ENCODE measurements at places on chromosomes 12 and 14.

- DNase-seq = peak; percentile 76
These were observed 2.7 kb upstream of the RABGGTA start for GRCh38 chr14:24274101-24274543.

- no peak for DNase-seq
These were observed 65.6 kb upstream of the FLRT2 start for GRCh38 chr14:85464135-85464895.

DNA sequence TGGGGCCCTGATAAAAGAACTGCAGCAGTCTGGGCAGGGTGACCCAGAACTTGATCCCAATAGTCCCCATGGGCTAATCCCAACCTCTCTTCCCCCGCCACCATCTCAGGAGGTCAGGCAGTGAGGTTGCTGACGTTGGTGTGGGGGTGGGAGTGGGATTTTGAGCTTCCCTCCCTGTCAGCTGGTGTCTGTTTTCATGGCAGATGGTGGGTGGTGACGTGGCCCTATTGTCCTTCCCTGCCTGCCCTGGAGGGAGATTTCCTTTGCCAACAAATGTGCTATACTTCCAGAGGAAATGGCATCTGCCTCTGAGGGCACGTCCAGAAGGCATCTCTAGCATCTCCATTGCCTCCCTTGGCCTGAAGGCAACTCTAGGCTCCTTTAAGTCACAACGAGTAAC, 37.7 kb downstream of the NEUROD4 start:
- no peak for DNase-seq

- DNase-seq = no peak
These were observed 10.2 kb upstream of the PRMT8 start for GRCh38 chr12:3480764-3481163.

- DNase-seq = no peak
These were observed 279.3 kb downstream of the NPAS3 start for GRCh38 chr14:33218026-33218425.

GRCh38 chr14:68074765-68075381, 255.3 kb downstream of the RAD51B start:
- DNase-seq = no peak

DNA sequence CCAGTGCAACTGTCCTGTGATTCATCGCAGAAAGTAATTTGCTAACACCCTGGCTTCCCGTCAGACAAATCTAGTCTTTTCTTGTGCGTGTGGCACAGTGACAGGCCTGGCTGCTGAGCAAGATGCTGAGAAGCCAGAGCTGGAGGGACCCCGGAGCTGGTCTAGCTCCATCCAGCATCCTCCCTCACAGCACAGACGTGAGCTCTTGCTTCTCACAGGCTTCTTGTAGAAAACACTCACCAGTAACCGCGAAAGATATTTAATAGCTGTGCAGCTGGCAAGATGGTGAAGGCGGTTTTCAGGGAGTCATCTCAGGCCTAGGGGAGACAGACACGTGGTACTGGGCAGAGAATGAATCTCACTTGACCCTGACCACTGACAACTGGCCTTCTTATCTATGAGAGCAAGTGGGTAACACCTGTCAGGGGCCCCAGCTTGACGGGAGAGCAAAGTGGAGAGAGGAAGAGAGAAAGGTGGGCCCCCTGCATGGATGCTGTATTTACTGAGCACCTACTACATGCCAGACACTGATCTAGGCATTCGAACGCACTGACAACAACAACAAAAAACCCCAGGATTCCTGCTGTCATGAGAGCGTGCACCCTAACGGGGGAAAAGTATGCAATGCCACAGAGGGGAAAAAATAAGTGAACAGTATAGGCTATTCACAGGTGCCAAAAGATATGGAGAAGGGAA, 63.3 kb downstream of the CCDC88C start:
- DNase-seq = no peak

DNA sequence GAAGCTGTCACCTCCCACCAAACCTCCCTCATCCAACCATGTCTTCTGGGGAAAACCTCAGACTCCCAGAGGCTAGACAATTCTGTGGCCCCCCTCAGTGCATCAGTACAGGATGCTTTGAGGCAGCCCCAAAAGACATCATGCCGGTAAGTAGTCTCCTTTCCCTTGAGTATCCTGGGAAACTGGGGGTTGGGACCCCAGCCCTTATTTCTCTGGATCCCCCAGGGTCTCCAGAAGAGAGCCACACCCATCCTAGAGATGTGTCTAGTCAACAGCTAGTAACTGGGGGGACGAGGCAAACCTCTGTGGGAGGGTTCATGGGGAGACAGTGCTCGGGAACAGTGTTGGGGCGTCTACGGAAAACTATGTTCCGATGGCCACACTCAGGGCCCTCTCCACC, 974.2 kb upstream of the TMEM132C start:
- DNase-seq = no peak

DNA sequence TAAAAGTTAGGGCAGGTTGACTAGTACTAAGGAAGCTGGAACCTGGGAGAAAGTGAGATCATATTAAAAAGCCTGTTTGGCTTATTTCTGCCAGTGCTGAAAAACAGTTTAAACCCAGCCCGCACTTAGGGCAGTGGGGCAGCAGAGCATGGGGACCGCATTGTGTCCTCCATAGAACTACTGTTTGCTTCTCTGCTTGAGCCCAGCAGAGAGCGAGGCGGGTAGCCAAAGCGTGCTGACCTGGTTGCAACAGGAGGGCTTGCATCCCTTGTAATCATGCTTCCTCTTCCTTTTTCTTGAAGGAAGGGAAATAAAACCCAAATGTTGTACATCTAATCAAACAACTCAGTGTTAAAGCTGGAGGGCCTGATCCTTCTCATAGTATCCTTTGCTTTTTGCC, 82.5 kb upstream of the HOXC13 start:
- no peak for DNase-seq

DNA sequence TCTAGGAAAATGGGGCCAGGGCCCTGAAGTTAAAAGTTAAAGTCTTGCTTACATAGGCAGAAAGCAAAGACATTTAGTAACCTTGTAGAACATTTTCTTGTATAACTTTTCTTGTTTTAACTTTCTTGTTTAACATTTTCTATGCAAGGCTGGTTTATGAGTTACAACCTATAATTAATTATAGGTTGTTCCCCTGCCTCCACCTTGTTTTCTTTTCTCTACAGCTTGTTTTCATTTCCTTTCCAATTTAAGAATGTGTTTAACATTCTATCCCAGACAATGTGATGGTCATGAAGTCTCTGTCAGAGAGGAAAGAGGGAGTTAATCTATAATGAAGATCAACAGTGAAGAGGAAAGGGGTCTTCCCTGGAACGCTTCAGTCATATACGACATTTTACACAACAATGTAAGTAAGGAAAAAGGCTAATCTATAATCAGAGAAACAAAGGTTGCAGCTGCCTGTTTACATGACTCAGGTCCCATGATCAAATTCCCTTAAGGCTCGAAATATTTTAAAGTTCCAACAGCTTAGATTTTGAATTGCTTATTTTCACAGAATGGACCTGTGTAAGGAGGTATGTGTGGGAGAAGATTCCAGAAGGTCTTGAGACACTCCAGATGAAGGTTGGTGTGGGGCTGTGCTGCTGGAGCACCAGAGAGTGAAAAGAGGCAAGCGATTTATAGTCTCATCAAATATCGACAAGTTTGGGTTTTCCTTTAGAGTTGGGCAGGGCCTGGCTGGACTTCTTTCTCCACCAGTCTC, 34.2 kb upstream of the TCL1B start:
- DNase-seq = no peak

DNA sequence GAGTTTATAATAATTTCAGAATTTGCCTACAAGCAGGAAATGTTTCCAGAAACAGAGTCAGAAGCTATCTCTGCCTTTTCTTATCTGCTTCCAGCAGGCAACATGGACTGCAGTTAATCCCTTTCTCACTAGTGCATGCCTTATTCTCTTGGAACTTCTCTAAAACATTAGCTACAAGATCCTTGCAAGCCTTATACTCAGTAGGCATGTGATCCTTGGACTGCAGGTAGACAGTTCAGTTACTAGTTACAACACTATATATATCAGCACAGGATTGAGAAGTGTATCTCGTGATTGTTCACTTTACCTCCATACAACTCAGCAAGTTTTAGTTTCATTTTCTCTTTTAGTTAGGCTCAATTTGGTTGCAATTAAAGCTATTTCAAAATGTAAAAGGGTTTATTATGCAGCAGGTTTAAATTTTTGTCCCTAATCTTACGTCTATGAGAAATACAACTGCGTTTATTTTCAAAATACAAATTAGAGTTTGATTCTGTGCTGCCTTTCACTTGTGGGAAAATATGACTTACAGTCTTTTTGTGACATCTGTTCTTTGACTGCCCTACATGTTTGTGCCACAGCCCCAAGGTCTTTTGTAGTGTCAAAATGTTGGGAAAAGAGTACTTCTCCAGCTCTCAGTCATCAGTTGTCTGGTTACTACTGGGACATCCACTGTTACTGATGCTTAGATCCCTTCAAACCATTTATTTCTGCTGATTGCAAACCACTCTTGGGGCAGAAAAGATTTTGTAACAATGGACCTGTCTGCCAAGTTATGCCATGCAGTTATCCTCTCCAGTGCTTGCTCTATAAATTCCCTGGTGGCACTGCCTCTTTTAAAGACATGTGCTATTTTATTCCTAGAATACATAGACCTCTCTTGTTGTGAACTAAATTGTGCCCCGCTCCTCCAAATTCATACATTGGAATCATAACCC, 709.0 kb upstream of the FOXG1 start:
- no peak for DNase-seq

DNA sequence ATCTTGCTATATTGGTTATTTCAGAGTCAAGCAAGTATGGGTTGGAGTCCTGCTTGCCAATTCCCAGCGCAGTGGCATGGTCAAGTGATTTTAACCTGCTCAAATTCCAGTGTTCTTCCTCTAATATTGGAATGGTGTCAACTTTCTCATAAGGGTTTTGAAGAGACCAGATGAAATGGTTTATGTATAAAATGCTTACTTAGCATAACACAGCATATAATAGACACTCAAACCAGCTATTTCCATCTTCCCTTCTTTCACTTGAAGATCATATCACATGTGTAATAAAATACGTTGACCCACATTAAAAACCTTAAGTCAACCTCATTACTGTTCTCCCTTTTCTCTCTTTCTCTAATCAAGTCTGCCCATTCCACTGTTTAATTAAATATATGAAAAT, 144.0 kb downstream of the NAV3 start:
- no peak for DNase-seq

- no peak for DNase-seq
These were observed 45.4 kb downstream of the NIN start for GRCh38 chr14:50785457-50786063.

- DNase-seq = no peak
These were observed 29.3 kb downstream of the CD9 start for GRCh38 chr12:6229224-6230218.

- DNase-seq = peak; percentile 89
These were observed 43.5 kb downstream of the ERH start for GRCh38 chr14:69354383-69355153.

- no peak for DNase-seq
These were observed 146.6 kb downstream of the EFCAB11 start for GRCh38 chr14:89807892-89808291.

DNA sequence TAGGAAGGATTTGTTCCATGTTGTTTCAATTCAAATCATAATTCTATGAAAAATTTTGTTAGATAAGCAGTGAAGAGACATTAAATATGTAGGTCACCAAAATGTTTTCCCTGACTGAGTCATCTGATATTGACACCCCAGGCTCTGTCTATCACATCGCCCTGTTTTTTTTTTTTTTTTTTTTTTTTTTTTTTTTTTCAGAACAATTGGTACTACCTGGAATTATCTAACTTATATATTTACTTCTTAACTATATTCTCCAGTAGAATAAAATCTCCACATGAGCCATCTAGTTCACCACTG, 97.8 kb upstream of the KRAS start:
- DNase-seq = no peak

DNA sequence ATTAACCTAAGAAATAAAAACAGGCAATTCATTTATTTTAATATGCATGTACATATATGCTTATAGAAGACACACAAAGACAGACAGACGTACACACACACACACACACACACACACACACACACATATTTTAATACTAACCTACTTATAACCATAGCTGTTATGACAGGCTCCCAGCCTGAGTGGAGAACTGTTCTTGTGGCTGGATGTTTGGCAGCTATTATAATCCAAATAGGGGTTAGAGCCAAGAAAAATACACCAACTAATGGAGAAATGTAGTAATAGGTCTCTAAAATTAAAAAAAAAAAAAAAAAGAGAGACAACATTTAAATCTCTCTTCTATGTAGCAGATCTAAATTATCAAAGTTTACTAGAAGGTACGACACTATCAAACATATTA, 91.8 kb downstream of the SLC41A2 start:
- no peak for DNase-seq

- DNase-seq = peak; percentile 12
These were observed at the start of gene ACRBP for GRCh38 chr12:6647083-6647604. Gene ACRBP, minus strand, starts transcription at chr12:6647432. Its CDS starts 66 bp downstream, at chr12:6647366.

DNA sequence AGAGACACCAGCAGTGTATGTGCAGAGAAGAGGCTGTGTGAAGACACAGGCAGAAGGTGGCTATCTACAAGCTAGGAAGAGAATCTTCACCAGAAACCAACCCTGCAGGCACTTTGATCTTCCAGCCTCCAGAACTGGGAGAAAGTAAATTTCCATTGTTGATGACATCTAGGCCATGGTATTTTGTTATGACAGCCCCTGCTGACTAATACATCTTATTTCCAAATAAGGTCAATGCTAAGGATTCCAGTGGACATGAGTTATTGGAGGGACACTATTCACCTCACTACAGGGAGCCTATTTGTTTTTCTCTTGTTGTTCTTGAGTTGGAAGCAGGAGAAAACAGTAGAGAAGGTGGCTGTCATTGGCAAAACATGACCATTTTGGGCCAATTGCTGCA, 88.5 kb upstream of the RIN3 start:
- no peak for DNase-seq

GRCh38 chr14:102481791-102482238, 27.8 kb downstream of the ANKRD9 start:
- DNase-seq = no peak

DNA sequence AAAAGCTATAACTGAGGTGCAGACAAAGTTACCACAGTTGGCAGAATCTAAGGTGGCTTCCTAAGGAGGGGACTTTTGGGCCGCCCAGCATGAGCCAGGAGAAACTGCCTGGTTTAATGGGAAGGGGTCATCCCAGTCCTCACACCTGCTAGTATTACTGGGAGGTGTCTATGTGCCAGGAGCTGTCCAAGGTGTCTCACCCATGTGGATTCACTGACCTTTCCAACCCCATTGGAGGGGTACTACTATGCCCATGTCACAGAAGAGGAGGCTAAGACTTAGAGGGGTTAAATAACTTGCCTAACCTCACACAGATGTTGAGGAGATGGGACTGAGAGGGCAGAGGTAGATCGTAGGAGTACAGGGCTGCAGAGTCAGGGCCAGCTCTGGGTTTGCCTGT, 10.2 kb downstream of the ABCB9 start:
- no peak for DNase-seq

- no peak for DNase-seq
These were observed 35.6 kb downstream of the GCH1 start for GRCh38 chr14:54867011-54867410.

- DNase-seq = no peak
These were observed 139.3 kb downstream of the GLT1D1 start for GRCh38 chr12:128992550-128992949.

DNA sequence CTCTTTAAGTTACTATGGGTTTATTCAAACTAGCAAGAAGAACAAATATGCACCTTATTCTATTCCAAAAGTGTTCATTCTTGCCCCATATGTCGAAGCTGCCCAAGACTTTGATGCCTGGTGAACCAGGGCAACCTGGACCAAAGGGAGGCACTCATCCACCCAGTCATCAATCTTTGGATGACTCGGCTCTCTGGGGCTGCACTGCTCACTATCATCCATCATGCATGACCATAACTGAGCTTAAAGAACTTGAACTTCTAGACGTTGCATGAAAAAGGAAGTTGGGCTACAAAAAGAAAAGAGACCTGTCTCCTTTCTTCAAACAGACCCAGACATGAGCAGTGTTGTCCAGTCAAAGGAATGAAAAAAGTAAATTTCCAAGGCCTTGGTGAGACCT, 1.2 kb downstream of the KRT4 start:
- no peak for DNase-seq
